Mesothelial cell of epicardium (in vitro differentiated cells): ENCODE measurements at places on chromosomes 16 and 17.

- no peak for DNase-seq
These were observed 34.2 kb downstream of the RMI2 start for GRCh38 chr16:11379420-11379819.

DNA sequence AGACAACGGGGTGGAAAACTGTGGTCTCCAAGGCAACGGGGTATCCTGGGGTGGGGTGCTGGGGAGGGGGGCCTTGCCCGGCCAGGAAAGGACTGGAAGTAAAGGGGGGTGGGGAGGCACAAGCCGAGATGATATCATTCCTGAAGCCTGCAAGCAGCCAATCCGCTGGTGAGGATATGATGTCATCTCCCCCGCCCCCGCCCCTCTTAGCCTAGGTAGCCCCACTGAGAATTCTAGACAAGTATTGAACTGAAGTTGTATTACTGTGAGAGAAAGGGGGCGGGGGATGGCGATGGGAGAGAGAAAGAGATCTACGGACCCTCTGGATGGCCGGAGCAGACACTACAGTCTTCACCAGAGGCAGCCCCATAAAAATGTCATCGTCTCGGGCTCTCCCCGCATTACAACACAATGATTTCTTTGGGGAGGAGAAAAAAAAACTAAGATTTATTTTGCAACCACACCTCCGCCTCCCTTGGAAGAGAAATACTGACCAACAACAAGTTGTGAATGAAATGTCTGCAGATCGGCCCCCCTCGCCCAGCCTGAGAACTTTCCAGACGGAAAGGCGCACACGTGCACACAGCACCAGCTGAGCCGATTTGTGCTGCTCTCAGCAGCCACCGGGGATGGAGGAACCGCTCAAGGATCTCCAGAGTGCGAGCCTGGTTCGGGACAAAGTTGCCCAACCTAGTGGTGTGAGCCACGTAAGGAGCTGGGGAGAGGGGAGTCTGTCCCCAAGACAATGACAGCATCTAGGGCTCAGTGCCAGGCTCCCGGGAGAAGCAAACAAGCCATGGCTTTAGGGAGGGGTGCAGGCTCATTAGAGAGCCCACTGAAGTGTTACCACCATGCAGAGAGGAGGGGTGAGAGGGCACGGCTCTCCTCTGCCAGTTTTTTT, 222.1 kb downstream of the SOX9 start:
- DNase-seq = no peak

DNA sequence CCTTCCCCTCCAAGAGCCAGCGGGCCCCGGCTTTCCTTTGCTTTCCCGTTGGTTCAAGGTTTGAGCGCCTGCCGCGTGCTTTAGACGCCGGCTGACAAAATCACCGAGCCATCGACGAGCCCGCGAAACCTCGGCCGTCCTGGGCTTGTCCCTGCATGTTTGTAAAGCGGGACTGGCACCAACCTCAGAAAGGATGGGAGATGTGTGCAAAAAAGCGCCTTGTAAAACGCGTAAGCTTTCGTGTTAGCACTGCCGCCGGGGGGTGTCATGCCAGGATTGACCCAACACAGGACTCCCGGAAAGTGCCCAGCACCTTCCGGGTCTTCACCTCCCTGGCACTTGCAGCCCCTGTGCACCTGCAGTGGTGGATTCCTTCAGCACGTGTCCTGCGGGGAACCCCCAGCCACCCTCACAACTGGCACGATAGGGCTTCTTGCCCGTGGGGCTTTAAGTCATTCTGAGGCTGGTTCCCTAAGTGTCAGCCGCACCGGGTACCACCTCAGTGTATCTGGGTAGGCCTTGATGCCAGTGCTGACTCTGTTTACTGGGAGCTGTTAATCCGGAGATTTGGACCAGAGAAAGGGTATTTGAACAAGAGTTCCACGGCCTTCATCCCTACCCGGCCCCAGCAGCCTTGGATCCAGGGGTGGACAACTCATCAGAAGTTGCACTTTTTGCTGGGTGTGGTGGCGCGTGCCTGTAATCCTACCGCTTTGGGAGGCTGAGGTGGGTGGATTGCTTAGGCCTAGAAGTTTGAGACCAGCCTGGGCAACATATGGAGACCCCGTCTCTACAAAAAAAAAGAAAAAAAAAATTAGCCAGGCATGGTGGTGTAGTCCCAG, 817 bp downstream of the NDUFAF8 start:
- DNase-seq = no peak

GRCh38 chr16:4372001-4372577, 441 bp downstream of the VASN start:
- no peak for DNase-seq

- no peak for DNase-seq
These were observed 787 bp downstream of the LHX1 start for GRCh38 chr17:36937959-36938565.

DNA sequence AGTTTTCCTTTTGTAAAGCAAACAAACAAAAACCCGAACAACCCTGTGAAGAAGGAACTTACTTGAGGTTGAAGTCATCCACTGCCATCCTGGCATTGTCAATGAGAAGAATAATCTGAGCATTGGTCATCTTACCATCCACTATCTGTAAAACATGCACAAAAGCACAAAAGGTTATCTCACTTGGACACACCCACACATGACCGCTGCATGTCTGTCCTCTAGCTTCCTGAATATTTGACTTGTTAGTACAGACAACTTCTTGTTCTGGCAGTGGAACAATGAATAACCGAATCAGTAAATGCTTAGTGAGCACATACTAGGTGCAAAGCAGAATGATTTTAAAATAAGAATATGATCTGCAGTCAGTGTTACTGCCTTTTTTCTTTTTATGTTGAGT, 6.1 kb downstream of the KRT23 start:
- no peak for DNase-seq

- no peak for DNase-seq
These were observed 10.9 kb downstream of the HAS3 start for GRCh38 chr16:69116256-69116875.

DNA sequence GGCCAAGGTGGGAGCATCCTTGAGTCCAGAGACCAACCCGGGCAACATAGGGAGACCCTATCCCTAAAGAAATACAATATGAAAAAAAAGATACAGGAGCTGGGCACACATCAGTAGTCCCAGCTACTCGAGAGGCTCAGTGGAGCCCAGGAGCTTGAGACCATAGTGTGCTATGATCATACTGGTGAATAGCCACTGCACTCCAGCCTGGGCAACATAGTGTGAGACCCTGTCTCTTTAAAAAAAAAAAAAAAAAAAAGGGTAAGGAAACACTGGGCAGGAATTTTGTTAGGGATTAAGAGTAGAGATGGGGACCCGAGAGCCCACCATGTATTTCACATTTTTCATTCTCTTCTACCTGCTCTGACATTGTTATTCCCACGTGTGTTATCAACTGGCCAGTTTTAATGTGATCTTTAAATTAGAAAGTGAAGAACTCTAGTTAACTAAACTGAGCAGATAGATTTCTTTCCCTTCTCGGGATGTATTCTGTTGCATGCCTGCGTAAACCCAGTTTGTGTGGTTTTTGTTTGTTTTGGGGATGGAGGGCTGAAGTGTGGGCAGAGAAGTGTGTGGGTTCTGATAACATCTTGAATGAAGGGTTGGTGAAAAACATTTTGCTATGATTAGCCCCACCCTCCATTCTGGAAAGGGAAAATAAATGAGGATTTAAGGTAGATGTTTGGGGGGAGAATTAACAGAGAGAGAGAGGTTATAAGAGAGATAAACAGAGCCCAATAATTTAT, 17.2 kb upstream of the SNTB2 start:
- no peak for DNase-seq

DNA sequence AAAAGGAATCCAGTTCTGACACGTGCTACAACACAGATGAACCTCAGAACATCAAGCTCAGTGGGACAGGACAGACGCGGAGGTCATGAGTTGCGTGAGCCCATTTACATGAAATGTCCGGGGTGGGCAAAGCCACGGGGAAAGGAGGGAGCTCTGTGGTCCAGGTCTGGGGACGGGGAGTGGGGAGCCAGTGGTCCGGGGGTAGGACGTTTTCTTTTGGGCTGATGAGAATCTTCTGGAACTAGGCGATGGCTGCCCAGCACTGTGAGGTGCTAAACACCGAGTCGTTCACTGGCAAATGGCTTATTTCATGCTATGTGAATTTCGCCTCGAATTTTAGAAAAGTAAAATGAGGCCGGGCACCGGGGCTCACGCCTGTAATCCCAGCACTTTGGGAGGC, 2.6 kb upstream of the LMF1 start:
- DNase-seq = no peak

GRCh38 chr16:65314627-65315008, 192.8 kb upstream of the CDH11 start:
- no peak for DNase-seq

DNA sequence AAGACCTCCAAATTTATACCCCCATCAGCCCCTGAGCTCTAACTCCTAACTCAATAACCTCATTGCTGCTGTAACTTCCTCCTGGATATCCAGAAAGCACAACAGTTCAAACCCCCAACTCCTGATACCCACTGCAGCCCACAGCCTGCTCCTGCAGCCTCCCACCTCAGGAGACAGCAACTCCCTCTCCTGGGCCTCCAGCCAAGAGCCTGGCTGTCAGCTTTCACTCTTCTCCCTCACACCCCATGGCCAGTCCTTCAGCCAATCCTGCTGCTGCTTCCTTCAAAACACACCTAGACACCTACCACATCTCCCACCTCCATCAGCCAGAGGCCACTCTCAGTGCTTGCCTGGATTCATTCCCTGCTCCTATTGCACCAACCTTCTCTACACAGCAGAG, 5.4 kb downstream of the GINS2 start:
- no peak for DNase-seq

DNA sequence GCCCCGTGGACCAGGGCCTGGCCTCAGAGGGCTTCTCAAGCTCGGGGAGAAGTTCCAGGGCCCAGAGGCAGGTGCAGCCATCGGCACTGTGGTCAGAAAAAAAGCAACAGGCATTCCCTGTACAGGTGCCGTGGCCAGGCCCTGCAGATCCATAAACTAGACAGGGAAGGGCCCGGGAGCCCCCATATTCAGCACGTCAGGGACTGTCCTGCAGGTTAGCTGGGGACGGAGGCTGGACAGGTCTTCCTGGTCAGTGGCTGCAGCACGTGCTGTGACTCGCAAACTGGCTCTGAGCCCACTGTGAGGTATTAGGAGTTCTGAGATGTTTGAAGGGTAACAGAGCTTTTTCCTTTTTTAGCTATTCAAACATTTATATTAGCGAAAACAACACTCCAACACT, 15.0 kb upstream of the C16orf95 start:
- DNase-seq = no peak

GRCh38 chr16:54070789-54071343, 215.7 kb downstream of the IRX3 start:
- no peak for DNase-seq

- no peak for DNase-seq
These were observed 5.5 kb upstream of the MAF start for GRCh38 chr16:79605999-79606398.
